ENCODE measurements at places on chromosomes 6 and 20. TPM values are rescaled to one million over a fixed set of nuclear protein-coding genes. Genes with fewer than 3 reads are reported as not detected.
A peak's percentile ranks its signal among the peaks of the same experiment; 100 is the strongest.

GRCh38 chr6:10429638-10430427 is 15.0 kb upstream of the TFAP2A start:
- H3K36me3 ChIP-seq: peaks cover 4% of the 10 kb centered on the region
- H3K4me1 ChIP-seq: peaks cover 26% of the 10 kb centered on the region
- peak overlapping the region; percentile 37 for H3K4me3 ChIP-seq
- peak overlapping the region; percentile 6 for H3K27ac ChIP-seq
- DNase-seq: no peak

DNA sequence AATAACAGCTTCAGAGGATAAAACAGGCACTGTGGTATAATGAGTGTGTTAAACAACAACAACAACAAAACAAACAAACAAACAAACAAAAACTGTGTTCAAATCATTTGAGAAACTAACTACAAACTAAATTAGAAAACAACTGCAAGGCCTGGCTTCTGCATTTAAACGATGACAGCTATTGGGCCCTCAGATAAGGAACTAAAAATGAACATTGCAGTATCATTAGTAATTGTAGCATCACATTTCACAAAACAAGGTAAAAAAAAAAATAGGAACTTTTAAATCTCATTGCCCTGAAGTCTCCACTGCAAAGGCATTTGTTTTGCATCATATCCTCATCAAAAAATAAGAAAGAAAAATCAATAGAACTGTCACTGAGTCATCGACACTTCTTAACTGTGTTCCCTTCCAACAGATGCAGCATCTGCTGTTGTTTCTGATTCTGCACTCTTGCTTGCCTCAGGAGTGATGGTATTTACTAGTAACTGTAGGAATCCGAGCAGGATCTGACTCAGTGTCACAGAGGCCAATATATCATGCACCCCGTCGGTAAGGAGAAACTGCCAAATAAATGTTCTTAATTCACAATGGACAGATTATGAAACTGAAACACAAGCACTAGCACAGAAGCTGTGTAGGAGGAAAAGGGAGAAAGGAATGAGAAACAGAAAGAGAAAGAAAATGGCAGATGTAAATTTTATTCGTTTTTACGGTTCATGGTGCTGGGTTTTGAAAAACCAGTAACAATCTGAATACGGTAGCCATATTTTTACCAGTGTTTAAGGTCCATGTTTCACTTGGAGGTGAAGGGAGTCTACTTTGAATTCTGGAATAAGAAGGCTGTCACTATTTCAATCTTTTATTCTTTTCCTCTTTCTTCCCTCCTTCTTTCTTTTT is 365.7 kb upstream of the EPHA7 start:
- no peak overlapping the region for H3K4me3 ChIP-seq
- no peaks in the 10 kb centered on the region for H3K36me3 ChIP-seq
- no peak for DNase-seq
- no peaks in the 10 kb centered on the region for H3K4me1 ChIP-seq
- H3K27me3 ChIP-seq: no peaks in the 10 kb centered on the region
- H3K27ac ChIP-seq: no peak overlapping the region

DNA sequence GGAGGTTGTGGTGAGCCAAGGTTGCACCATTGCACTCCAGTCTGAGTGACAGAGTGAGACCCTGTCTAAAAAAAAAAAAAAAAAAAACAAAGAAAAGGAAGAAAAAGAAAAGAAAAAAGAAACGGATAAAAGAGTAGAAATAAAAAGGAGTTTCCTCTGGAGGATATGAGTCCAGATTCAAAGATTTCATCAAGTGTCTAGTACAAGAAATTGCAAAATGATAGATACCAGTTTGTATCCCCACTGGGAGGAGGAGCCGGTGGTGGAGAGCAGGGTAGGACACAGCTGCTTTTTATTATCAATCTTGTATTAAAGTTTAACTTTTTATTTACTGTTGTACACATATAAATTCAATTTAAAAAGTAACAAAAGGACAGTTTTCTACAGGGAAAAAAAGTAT is 113.9 kb downstream of the BMP7 start:
- no peaks in the 10 kb centered on the region for H3K4me1 ChIP-seq
- H3K4me3 ChIP-seq: no peak overlapping the region
- peaks cover 3% of the 10 kb centered on the region for H3K27me3 ChIP-seq
- DNase-seq: no peak

DNA sequence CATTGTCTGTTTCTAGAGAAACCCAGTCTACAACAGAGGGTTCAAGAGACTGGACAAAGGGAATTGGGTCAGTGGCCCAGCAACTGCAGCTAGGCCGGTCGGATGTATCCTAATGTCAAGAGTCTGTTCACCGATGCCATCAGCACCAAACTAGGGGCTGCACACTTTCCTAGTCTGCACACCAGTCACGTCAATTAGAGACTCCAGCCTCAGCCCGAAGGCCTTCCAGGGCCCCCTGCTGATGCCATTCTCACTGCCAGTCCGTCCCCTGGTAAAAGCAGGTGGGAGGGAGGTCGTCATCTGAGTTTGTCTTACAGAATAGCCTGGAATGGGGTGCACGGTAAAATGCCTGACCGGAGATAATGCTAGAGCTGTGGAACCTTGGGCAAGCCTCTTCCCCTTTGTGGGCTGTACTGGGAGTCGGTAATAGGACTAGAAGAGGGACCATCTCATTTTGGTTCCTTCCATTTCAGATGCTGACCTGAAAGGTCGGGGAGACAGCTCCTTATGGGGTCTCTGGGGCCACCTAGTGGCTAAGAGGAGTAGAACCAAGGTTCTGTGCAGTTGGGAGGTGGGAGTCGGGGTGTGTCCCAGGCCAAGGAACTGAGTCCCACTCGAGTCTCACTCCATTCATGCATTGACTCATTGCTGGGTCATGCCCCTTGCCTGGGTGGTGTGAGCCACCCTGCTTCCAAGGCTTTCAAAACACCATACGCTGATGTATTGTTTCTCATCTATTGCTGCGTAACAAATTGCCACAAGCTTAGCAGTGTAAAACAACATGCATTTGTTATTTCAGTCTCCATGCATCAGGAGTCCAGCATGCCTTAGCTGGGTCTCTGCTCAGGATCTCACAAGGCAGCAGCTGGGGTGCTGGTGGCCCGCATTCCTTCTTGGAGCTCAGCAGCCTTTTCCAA is 5.1 kb downstream of the SOX12 start:
- no peaks in the 10 kb centered on the region for H3K36me3 ChIP-seq
- no peak overlapping the region for H3K4me3 ChIP-seq

DNA sequence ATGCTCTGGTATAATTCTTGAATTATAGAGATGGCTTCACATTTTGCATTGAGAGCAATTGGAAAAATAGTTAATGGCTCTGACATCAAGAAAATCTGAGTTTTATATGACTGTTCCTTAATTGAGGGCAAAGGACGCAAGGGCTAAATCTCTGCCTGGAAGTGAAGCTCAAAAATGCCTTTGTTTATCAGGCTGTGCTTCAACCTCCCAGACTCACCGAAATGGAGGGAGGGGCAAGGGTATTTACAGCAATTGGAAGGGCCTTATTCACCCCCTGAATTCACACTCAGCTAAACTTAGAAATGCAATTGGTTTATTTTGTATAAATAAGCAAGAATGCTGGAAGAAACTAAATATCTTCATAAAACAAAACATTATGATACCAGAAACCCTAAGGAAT is 737.2 kb upstream of the MMS22L start:
- H3K4me3 ChIP-seq: no peak overlapping the region
- DNase-seq: no peak
- no peaks in the 10 kb centered on the region for H3K27me3 ChIP-seq
- H3K27ac ChIP-seq: no peak overlapping the region

- no peak for DNase-seq
- H3K4me1 ChIP-seq: no peaks in the 10 kb centered on the region
- no peak overlapping the region for H3K27ac ChIP-seq
- no peaks in the 10 kb centered on the region for H3K36me3 ChIP-seq
Observed at GRCh38 chr6:125586605-125587004, 162.8 kb upstream of the HEY2 start.

DNA sequence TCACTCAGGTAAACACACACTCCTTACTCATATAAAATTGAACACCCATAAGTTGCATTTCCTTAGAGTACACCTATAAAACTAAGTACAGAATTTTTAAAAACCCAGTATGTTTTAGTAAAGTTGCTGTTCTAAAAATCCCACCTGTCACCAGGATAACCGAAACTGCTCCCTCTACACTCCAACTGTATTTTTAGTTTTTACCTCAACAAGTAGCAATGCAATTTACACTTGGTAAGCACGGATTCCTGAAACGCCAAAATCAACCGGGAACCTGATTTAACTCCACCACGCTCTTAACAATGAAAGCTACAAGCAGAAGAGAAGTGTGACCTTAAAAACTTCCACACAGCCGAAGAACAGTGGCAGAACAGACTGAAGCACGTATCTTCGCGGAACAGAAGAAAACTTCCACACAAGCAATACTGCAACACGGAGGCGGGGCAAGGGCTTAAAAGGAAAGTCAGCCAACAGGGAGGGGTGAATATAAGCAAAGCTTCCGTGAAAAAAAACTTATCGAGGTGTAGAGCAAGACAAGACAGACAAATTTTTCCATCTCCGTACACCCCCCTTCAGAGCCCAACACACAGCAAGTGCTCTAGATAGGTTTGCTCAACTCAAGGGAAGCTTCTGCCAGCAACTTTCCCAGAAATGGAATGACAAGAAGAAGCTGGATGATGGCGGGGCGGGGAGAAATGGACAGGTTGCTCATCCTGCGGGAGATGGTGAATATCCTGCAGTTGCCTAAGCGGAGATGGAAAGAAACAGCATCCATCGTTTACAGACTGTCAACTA is 1.4 kb downstream of the STAU1 start:
- H3K4me3 ChIP-seq: peak overlapping the region; percentile 91
- peak; percentile 78 for DNase-seq
- peaks cover 5% of the 10 kb centered on the region for H3K27me3 ChIP-seq
- H3K27ac ChIP-seq: peak overlapping the region; percentile 83
- peaks cover 47% of the 10 kb centered on the region for H3K4me1 ChIP-seq

The ERVFRD-1 gene
- total RNA-seq: not detected

DNA sequence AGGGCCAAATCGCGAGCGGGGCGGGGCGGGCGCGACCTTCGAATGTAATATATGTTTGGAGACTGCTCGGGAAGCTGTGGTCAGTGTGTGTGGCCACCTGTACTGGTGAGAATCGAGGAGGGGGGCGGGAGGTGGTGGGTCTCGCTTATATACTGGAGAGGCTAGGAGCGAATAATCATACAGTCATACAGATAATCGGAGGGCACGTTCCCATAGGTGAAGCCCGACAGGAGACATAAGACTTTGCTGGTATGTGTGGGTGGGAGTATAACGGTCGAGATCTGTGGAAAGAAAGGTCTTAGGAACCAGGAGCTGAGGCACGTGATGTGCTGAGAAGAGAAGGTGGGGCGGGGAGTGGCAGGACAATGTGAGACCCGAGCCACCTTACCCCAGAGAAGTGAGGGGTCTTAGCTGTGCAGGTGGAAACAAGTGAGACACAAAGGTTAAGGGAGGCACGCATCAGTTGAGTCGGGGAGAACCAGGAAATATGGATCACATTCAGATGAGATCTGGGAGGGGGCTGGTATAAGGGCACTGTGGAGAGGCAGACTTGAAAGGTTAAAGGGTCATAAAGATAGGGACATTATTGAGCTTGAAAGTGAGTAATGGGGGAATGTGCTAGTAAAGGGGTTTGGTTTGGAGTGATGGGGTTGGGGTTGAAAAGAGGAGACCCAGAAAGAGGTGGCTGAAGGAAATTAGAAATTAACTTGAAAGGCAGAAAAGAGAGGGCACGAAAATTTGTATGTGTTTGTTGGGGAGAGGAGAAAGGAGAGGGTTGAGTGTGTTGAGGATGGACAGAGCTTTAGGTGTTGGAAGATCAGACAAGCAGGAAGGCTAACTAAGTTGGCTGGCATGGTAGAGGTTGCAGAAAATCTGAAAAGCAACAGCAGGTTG is 589 bp downstream of the RNF5 start:
- DNase-seq: no peak
- no peaks in the 10 kb centered on the region for H3K27me3 ChIP-seq
- H3K4me3 ChIP-seq: peak overlapping the region; percentile 93
- H3K36me3 ChIP-seq: peaks cover 14% of the 10 kb centered on the region
- H3K4me1 ChIP-seq: peaks cover 49% of the 10 kb centered on the region

The GNAS-AS1 gene
- total RNA-seq: 0.89 TPM

All from activated CD8-positive, alpha-beta memory T cell treated with anti-CD3 and anti-CD28 coated beads, Interleukin-2, amount 10 ng/mL, durations not matched to agents 7 days and 5 days (primary cell).